ENCODE measurements at places on chromosomes 11 and 22.

DNA sequence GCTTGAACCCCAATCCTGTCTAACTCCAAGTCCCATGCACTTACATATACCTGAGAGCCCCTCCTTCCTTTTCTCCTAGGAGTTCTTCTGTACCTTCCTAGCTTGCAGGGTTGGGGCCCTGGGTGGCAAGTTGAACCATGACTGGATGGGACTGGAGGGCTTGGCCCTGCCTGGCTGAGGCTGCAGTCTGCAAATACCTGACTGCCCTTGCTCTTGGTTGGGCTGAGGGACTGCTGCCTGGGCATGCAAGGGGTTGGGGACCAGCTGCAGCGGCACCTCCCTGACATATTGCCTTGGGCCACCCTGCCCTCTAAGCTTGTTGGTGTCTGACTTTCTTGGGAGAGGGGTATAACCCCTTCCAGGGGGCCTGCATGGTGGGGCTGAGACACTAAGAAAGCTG is 9.8 kb upstream of the SLC39A13 start:
- no peak for DNase-seq
- H3K4me1 ChIP-seq = no peaks in the 10 kb centered on the region
- H3K27ac ChIP-seq = no peak overlapping the region
- no peaks in the 10 kb centered on the region for H3K36me3 ChIP-seq
- H3K27me3 ChIP-seq = no peaks in the 10 kb centered on the region
- no peak overlapping the region for H3K4me3 ChIP-seq

GRCh38 chr11:117815262-117815803 is 9.2 kb downstream of the FXYD2 start:
- H3K4me3 ChIP-seq = no peak overlapping the region
- no peaks in the 10 kb centered on the region for H3K36me3 ChIP-seq
- peaks cover 29% of the 10 kb centered on the region for H3K4me1 ChIP-seq
- H3K27me3 ChIP-seq = no peaks in the 10 kb centered on the region
- DNase-seq = no peak
- peak overlapping the region; percentile 76 for H3K27ac ChIP-seq

GRCh38 chr11:121917482-121917881 is 198.5 kb downstream of the BLID start:
- DNase-seq = no peak
- no peak overlapping the region for H3K4me3 ChIP-seq
- H3K27ac ChIP-seq = no peak overlapping the region
- H3K27me3 ChIP-seq = no peaks in the 10 kb centered on the region
- H3K4me1 ChIP-seq = no peaks in the 10 kb centered on the region

DNA sequence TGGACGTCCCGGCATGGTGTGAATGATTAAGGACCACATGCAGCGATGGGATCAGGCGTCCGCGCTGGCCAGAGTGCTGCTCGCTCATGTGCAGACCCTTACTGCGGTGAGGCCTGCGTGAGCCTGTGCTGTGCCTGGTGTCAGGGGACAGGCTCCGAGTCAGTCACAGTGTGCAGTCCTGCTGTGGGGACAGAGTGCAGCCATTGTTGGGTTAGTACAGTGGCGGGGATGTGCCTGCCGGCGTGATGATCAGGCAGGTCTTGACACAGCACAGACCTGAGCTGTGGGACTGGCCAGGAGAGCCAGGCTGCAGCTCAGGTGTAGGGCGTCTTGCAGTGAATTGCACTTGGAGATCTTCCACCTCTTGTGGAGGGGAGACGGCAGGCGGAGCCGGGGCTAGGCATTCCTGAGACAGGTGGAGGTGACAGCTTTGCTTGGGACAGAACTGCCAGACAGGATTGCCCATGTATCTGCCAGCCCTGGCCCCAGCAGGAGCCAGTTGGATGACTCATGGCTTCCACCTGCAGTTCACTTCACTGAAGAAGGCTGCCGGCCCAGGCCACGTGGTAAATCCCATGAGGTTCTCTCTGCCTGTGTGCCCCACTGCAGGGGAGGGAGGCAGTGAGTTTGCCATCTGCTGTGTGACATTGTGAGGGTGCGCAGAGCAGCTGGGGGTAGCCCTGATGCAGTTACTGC is 17.3 kb downstream of the TRMU start:
- H3K4me3 ChIP-seq = no peak overlapping the region
- H3K36me3 ChIP-seq = no peaks in the 10 kb centered on the region
- H3K27ac ChIP-seq = peak overlapping the region; percentile 47
- peaks cover 17% of the 10 kb centered on the region for H3K4me1 ChIP-seq
- H3K27me3 ChIP-seq = no peaks in the 10 kb centered on the region

- H3K36me3 ChIP-seq = no peaks in the 10 kb centered on the region
- H3K4me1 ChIP-seq = peaks cover 7% of the 10 kb centered on the region
- peak overlapping the region; percentile 67 for H3K27ac ChIP-seq
- DNase-seq = peak; percentile 58
- H3K27me3 ChIP-seq = no peaks in the 10 kb centered on the region
Measured at GRCh38 chr11:46238078-46238966, 39.1 kb upstream of the CREB3L1 start.

DNA sequence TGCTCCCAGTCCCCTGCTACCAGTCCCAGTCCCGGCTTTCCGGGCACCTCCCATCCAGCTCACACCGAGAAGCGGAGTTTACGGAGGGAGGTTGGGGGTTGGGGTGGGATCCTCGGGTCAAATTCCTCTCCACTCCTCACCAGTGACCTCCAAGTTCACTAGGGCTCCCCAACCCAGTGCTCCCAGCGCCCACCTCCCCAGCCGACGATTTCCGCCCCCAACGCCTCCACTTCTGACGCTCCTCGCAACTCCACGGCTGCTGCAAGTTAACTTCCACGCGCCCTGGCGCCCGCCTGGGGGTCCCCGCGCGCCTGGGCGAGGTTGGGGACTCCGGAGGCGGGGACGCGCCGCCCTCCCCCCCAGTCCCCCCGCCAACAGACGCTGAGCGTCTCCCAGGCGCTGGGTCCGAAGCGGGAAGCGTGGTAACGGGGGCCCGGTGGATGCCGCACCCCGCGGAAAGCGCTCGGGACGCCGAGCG is 526 bp downstream of the TPST2 start:
- no peaks in the 10 kb centered on the region for H3K27me3 ChIP-seq
- H3K4me3 ChIP-seq = peak overlapping the region; percentile 91
- H3K4me1 ChIP-seq = no peaks in the 10 kb centered on the region
- H3K36me3 ChIP-seq = no peaks in the 10 kb centered on the region
- H3K27ac ChIP-seq = peak overlapping the region; percentile 46
- DNase-seq = peak; percentile 47

Measured in pancreas (tissue), 10 donors.